ENCODE measurements at places on chromosomes 7 and 10. TPM values are rescaled to one million over a fixed set of nuclear protein-coding genes. Genes with fewer than 3 reads are reported as not detected.

- H3K36me3 ChIP-seq = no peaks in the 10 kb centered on the region
- H3K4me3 ChIP-seq = no peak overlapping the region
- H3K4me1 ChIP-seq = no peaks in the 10 kb centered on the region
- no peak for DNase-seq
- peaks cover 22% of the 10 kb centered on the region for H3K27me3 ChIP-seq
Measured at GRCh38 chr10:28638392-28638791, 38.9 kb upstream of the BAMBI start.

Gene HOXA7
- 0.18 TPM for total RNA-seq

Gene SH3PXD2A
- 6.3 TPM for total RNA-seq

GRCh38 chr7:44881610-44882009 is 3.7 kb downstream of the PURB start:
- H3K27ac ChIP-seq = peak overlapping the region; percentile 80
- H3K27me3 ChIP-seq = no peaks in the 10 kb centered on the region
- peak; percentile 88 for DNase-seq
- peak overlapping the region; percentile 61 for H3K4me3 ChIP-seq

Gene ARHGEF35
- not detected for total RNA-seq

Gene LIPK
- total RNA-seq = not detected

- H3K36me3 ChIP-seq = no peaks in the 10 kb centered on the region
- H3K27me3 ChIP-seq = no peaks in the 10 kb centered on the region
Measured at GRCh38 chr10:35353805-35354204, 17.5 kb downstream of the CCNY start.

Gene HYAL4
- total RNA-seq = not detected

DNA sequence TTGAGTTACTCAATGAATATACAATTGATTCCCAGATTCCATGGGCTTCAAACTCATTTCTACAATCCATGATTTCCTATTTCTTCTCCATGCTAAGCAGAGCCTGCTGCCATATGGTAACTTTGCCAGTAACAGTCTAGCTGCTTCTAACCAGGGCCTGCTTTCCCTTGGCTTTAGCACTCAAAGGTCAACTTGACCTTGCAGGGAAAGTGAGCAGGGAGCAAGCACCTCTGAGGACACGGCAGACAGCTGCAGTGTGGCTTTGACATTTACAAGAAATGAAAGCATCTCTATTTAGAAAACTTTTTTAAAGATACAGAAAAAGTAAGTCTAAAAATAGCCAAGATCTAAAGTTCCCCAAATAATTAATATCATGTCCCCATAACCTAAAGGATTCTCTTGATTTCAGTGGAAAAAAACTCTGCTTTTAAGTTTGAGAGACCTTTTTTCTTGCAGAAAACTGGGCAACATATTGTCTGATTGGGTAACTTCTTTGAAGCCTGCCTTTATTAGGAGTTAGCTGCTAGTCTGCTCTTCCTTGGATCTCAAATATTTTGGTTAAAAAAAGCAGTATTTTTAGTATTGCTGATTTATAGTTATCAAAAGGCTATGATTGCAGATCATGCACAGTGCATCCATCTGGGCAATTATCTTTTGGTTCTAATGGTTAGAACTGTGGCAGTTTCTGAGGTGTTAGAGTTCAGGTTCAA is 257.9 kb downstream of the AHR start:
- no peak overlapping the region for H3K4me3 ChIP-seq
- H3K4me1 ChIP-seq = peaks cover 10% of the 10 kb centered on the region
- no peak for DNase-seq
- H3K36me3 ChIP-seq = no peaks in the 10 kb centered on the region

GRCh38 chr7:76202666-76203030 is 952 bp downstream of the SRRM3 start:
- no peak overlapping the region for H3K4me3 ChIP-seq
- peaks cover 6% of the 10 kb centered on the region for H3K27me3 ChIP-seq
- H3K36me3 ChIP-seq = no peaks in the 10 kb centered on the region
- H3K27ac ChIP-seq = no peak overlapping the region
- no peaks in the 10 kb centered on the region for H3K4me1 ChIP-seq
- DNase-seq = no peak

DNA sequence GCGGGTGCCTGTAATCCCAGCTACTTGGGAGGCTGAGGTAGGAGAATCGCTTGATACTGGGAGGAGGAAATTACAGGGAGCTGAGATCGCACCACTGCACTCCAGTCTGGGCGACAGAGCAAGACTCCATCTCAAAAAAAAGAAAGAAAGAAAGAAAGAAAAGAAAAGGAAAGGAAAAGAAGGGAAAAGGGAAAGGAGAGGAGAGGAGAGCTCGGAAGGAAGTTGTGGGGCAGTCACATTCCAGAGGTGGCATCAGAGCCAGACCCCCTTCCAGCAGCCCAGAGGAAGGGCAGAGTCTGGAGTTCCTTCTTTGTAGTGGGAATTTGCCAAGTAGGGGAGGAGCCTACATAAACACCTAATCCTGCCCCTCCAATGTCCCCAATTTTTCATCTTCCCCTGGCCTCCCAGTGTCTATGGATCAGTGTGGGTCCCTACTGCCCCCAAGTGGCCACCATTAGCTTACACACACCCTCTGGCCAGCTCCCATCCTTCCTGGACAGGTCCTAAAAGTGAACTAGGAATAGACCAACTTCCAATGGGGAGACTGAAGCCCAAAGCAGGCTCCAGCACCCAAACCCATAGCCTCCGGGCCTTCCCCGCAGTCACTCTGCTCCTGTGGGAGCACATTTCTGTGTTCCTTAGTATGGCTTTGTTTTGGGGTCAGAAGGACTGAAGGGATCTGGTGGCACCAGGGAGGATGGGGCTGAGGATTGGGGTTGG is 39.6 kb upstream of the HSPB1 start:
- no peak overlapping the region for H3K4me3 ChIP-seq
- H3K4me1 ChIP-seq = no peaks in the 10 kb centered on the region
- H3K27ac ChIP-seq = no peak overlapping the region
- H3K36me3 ChIP-seq = no peaks in the 10 kb centered on the region

Gene SPAM1
- total RNA-seq = not detected

DNA sequence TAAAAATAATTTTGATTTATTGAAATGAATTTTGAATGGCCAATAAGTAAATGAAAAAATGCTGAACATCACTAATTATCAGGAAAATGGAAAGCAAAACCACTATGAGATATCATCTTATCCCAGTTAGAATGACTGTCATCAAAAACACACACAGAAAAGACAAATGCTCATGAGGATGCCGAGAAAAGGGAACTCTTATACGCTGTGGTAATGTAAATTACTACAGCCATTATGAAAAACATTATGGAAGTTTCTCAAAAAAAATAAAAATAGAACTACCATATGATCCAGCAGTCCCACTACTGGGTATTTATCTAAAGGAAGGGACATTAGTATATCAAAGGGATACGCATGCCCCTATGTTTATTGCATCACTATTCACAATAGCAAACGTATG is 15.8 kb downstream of the SCIN start:
- no peak overlapping the region for H3K27ac ChIP-seq
- H3K36me3 ChIP-seq = no peaks in the 10 kb centered on the region
- H3K4me3 ChIP-seq = no peak overlapping the region

Gene GATA3
- not detected for total RNA-seq

Gene TMEM229A
- not detected for total RNA-seq

GRCh38 chr7:155948423-155948822 is 136.2 kb upstream of the SHH start:
- peaks cover 4% of the 10 kb centered on the region for H3K4me1 ChIP-seq
- no peaks in the 10 kb centered on the region for H3K27me3 ChIP-seq

Gene NAT16
- not detected for total RNA-seq

- no peak for DNase-seq
- peaks cover 62% of the 10 kb centered on the region for H3K36me3 ChIP-seq
- no peak overlapping the region for H3K4me3 ChIP-seq
- no peaks in the 10 kb centered on the region for H3K4me1 ChIP-seq
- H3K27me3 ChIP-seq = no peaks in the 10 kb centered on the region
Measured at GRCh38 chr7:1494447-1494846, 9.7 kb downstream of the INTS1 start.

GRCh38 chr10:113385021-113385999 is 167.5 kb upstream of the HABP2 start:
- DNase-seq = peak; percentile 85
- H3K4me1 ChIP-seq = peaks cover 3% of the 10 kb centered on the region
- H3K36me3 ChIP-seq = no peaks in the 10 kb centered on the region
- no peak overlapping the region for H3K4me3 ChIP-seq
- peaks cover 12% of the 10 kb centered on the region for H3K27me3 ChIP-seq

GRCh38 chr7:105346593-105347322 is 42.0 kb downstream of the SRPK2 start:
- H3K4me3 ChIP-seq = no peak overlapping the region
- no peak overlapping the region for H3K27ac ChIP-seq
- no peaks in the 10 kb centered on the region for H3K27me3 ChIP-seq
- no peaks in the 10 kb centered on the region for H3K36me3 ChIP-seq
- H3K4me1 ChIP-seq = 0 out of 2 replicates have a peak, but pooled peaks cover 2% of the 10 kb centered on the region

DNA sequence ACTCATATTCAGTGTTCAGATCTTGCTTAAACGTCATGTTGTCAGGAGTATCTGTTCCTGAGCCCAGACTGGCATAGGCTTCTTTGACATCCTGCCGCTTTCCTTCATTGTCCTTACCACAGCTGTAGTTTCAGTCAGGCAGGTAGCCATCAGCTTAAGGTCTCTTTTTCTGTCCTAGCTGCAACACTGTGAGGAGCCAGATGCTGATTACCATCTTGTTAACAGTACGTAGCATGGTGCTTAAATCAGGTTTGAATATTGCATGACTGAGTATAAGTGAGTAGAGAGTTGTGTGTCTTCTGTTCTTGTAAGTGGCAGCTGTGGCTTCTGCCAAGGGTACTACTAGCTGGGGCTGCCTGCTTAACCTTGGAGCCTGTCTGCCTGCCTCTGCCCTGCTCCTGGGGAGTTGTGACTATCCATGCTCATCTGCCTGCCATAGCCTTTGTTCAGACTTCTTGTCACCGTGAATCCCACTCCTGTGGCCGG is 92.6 kb downstream of the MAPK8 start:
- peaks cover 12% of the 10 kb centered on the region for H3K4me1 ChIP-seq
- H3K27ac ChIP-seq = peak overlapping the region; percentile 31
- H3K4me3 ChIP-seq = no peak overlapping the region

Gene MRPL43
- total RNA-seq = 61.3 TPM

- no peaks in the 10 kb centered on the region for H3K27me3 ChIP-seq
- peaks cover 29% of the 10 kb centered on the region for H3K4me1 ChIP-seq
- DNase-seq = no peak
Measured at GRCh38 chr7:24706211-24707170, 50.8 kb downstream of the GSDME start.

DNA sequence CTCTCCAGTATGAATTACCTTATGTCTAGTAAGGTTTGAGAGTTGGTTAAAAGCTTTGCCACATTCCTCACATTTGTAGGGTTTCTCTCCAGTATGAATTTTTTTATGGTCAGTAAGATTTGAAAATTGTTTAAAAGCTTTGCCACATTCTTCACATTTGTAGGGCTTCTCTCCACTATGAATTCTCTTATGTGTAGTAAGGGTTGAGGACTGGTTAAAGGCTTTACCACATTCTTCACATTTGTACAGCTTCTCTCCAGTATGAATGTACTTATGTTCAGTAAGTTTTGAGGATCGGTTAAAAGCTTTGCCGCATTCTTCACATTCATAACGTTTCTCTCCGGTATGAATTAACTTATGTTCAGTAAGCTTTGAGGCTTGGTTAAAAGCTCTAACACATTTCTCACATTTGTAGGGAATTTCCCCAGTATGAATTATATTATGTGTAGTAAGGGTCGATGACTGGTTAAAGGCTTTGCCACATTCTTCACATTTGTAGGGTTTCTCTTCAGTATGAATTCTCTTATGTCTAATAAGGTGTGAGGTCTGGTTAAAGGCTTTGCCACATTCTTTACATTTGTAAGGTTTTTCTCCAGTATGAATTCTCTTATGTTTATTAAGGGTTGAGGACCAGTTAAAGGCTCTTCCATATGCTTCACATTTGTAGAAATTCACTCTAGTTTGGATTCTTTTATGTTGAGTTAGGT is 12.2 kb downstream of the ZNF117 start:
- no peaks in the 10 kb centered on the region for H3K4me1 ChIP-seq
- no peak for DNase-seq
- no peak overlapping the region for H3K4me3 ChIP-seq
- no peak overlapping the region for H3K27ac ChIP-seq

DNA sequence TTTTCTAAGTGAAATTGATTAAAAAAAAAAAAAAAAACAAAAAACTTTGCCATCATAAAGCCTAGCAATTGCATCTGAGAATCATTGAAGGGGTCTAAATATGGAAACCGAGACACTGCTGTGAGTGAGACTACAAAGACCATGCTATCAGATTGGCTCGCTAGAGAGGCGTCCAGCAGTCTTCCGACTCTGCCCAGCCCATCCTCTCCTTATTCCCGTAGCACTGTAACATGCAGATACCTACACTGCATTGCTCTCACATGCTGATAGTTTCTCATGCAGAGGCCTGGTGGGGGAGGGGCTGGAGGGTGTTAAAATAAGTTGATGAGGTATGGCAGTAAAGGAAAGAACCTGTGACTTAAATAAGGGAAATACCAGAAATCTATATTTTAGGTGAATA is 130.7 kb downstream of the NRF1 start:
- DNase-seq = no peak
- H3K27ac ChIP-seq = no peak overlapping the region
- H3K36me3 ChIP-seq = peaks cover 6% of the 10 kb centered on the region
- H3K4me3 ChIP-seq = no peak overlapping the region

DNA sequence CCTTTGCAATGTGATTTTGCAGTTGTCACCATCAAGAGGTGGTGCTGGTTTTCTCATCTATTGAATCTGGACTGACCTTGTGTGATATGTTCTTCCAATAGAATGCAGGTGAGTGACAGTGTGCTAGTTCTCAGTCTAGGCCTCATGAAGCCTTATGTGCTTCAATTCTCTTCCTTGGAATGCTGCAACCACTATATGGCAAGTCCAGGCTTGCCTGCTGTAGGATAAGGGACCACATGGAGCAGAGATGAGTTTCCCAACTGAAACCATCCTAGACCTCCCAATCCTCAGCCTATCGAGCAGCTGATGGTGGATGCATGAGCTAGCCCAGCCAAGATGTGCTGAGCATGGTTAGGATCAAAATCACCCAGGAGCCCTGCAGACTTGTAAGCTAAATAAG is 32.6 kb upstream of the ARHGAP21 start:
- H3K36me3 ChIP-seq = no peaks in the 10 kb centered on the region
- DNase-seq = no peak
- no peak overlapping the region for H3K4me3 ChIP-seq
- no peaks in the 10 kb centered on the region for H3K27me3 ChIP-seq
- H3K4me1 ChIP-seq = peaks cover 2% of the 10 kb centered on the region
- no peak overlapping the region for H3K27ac ChIP-seq

GRCh38 chr10:79137300-79137756 is 68.6 kb downstream of the ZMIZ1 start:
- H3K27me3 ChIP-seq = no peaks in the 10 kb centered on the region
- DNase-seq = no peak
- no peak overlapping the region for H3K4me3 ChIP-seq

Gene AKR1C8
- total RNA-seq = not detected

Data from IMR-90 (cell line).